ENCODE measurements at places on chromosomes 16 and 17.
A peak's percentile ranks its signal among the peaks of the same experiment; 100 is the strongest.

DNA sequence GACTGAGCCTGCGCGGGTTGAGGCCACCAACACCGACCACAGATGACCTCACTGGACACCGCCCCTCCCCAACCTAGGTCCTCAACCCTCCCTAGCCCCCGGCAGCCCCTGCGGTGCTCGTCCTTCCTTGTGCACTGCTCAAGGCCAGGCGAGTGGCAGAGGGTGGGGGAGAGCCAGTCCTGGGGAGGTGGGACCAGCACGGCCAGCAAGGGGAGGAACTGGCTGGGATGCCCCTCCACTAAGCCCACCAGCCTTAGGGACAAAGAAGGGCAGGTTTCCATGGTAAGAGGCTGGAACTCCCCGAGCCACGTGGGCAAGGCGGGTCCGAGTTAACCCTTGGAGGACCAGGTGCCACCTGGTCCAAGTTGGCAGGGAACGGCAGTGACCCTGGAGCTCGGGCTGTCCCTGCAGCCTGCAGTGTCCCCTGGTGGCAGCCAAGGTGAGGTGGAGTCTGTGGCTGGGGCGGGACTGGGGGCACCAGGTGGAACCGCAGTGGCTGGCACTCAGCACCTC lies 9.2 kb downstream of the FSCN2 start:
- no peak for DNase-seq

- DNase-seq = no peak
These were observed 56.1 kb downstream of the IGF2BP1 start for GRCh38 chr17:49053171-49053829.

GRCh38 chr16:80500961-80501525 lies 39.8 kb upstream of the DYNLRB2 start:
- DNase-seq = no peak

GRCh38 chr17:27495460-27495859 lies 39.2 kb downstream of the KSR1 start:
- DNase-seq = no peak

DNA sequence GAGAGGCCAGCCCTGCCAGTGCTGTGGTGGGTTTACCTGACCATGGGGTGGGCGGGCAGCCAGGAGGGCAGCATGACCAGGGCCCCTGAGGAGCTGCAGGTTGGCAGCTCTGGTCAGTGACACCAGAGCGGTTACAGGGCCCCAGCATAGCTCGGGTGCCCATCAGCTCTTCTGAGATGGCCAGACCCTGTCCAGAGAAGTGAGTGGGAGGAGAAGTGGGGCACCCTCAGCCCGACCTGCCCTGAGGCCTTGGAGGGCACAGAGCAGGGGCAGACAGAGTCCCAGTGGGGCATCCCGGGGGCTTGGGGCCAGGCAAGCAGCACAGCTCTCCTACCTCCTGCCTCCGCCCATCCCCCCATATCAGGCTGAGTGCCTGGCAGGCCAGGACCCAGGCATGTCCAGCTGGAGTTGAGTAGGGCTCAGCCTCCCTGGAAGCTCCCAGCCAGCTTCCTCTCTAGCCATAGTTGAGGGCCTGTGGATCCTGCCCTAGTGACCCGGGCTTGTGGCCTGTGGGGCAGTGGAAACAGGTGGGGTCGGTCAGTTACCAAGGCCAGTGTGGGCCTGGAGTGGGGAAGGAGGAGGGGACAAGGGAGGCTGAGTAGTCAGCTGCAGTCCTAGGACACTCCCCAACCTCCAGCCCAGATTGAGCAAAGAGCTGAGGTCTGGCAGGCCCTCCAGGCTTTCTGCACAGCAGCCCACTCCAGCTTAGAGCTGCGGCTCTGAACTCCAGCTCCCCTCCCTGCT lies 83.5 kb downstream of the AMFR start:
- DNase-seq = no peak

- DNase-seq = peak; percentile 24
These were observed 31.5 kb downstream of the SIAH1 start for GRCh38 chr16:48353565-48354163.

DNA sequence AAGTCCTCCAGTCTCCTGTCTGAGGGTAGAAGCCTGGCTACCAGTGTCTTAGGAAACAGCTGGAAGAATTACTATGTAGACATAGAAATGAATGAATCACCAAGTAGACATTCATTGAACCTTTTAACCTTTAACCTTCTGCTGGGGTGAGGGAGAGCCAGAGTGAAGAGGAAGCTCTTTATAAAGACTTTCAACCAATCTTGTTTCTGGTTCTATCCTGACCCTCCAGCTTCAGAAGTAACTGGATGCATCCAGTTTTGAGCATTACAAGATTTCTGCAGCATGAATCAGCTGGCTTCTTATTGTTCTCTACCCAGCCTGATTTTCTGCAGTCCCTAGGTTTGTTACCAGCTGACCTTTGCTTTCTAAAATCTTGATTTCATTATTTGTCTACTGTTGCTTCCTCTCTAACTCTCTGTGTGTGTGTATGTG lies 8.5 kb downstream of the TEKT1 start:
- DNase-seq = no peak

- no peak for DNase-seq
These were observed 32.6 kb downstream of the COPZ2 start for GRCh38 chr17:48004983-48005382.

DNA sequence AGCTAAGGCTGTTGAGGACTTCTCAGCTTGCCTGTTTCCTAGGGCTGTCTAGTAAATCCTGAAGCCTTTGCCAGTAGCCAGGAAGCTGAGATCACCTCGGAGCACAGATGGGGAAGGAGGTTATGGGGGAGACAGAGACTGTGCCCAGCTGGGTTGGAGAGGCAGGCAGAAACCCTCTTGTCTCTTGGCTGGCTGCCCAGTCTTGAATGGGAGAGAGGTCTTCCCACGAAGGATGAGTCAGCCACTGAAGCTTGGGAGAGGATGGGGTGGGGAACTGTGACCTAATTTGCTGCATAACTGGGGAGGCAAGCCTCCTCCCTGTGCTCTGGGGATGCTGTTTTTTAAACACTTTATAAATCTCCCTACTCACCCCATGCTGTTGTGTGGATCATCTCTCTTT lies 69.8 kb downstream of the SHISA9 start:
- no peak for DNase-seq

GRCh38 chr16:81004646-81005353 lies 1.9 kb downstream of the CMC2 start:
- DNase-seq = no peak

GRCh38 chr16:57800200-57801097 lies 1.8 kb downstream of the KIFC3 start:
- no peak for DNase-seq

GRCh38 chr16:68786685-68787418 lies 49.8 kb downstream of the CDH1 start:
- DNase-seq = no peak

DNA sequence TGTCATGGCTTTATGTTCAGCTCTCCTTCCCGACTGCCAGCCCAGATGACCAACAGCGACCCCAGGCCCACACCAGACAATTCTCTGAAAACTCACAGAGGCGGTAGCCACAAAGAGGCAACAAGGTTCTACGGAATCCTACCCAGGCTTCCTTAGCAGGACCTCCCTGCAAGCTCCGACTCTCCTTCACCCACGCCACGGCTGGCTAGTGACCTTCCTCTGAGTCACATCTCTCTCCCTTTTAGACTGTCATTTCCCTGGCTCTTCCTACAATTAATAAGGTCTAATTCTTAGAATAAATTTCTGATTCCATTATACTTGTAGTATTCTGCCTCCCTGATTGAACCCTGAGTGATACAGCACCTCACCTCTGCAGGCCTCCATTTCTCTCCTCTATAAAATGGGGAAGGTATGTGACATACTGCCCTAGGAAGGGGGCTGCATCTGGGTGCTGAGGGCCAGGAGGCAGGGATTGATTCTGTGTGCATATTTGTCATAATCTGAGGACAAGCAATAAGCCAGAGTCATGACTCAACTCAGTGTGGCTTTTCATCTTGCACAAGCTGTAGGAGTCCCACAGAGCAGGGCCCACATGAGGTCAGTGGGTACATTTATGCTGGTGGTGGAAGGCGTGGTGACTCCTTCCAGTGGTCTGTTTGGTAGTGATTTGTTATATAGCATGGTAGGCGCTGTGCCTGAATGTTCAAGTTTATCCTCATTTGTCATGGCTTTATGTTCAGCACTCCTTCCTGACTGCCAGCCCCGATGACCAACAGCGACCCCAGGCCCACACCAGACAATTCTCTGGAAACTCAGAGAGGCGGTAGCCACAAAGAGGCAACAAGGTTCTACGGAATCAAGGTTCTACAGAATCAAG lies 46.2 kb downstream of the SMPD3 start:
- no peak for DNase-seq

DNA sequence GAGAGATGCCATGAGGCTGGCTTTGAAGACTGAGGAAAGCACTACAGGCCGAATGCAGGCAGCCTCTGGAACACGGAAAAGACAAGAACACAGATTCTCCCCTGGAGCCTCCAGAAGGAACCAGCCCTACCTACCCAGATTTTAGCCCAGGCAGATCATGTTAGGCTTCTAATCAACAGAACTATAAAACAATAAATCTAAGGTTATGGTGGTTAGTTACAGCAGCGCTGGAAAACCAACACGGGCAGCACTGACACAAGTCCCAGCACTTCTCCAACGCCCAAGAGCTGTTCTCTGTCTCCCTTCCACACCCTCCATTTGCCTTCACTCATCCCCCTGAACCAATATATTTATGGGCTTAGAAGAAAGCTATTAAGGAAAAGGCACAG lies 7.5 kb downstream of the ANKRD11 start:
- DNase-seq = no peak

DNA sequence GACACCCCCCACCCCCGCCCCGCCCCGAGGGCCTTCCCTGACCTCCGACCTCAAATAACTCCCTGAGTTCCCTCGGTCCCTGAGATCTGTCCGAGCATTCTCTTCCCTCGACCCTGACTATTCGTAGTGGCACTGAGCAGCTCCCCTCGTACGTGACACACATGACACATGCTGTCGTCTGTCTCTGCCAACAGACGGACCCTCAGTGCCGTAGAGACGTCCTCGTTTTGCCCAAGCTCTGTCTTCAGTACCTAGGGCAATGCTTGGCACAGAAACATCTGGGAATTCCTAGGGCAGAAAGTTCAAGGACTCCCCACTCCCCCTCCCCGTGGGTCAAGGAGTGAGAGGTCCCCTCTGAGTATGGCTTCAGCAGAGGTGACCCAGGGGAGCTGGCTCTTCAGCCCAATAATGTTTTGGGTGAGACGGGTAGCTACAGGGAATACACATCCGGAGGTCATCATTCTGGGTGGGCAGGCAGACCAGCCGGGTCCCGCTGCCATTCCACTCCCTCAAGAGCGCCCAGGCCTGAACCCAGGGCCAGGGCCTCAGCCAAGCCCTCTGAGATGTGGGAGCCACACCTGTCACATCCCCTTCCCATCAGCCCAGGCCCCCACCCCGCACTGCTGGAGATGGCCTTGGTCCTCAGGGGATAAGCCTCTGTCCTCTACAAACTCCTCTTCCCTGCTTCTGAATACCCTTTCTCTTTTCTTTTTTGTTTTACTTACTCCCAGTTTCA lies 671 bp upstream of the FADS6 start:
- no peak for DNase-seq

DNA sequence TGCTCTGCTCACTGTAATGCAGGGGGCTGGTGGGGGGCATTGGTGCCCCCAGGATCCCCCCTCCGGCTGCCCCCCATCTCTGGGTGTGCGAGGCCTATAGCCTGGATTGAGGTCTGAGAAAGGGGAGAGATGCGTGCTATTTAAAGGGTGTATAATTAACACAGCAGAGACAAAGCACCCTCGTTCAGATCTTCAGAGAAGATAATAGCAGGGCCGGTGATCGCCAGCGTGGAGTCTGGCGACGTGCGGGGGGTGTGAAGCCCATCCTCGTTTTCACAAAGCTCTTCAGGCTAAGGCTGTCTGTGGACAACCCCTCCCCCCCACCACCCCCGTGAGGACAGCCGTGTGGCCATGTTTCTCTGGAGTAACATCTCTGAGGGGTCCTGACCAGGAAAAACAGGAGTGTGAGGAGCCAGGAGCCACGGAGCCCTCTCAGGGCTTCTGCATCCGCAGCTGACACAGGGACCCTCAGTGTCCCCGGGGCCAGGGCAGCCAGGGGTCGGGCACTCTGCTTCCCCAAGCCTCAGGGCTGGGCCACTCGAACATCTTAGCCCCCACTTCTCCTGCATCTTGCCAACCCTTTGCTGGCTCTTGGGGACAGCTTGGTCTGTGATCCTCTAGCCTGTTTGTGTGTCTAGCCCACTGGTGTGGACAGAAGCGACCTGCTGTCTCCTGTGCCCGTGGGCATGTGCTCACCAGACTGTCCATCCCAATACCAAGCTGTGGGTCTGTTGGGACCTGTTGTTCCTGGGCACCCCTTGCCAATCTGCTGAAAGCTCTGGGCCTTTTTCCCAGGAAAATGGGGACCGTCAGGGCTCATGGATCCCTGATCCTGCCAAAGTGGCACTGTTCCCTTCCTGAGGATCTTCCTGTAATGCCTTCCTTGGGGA lies 58.9 kb downstream of the BAIAP2 start:
- DNase-seq = no peak

DNA sequence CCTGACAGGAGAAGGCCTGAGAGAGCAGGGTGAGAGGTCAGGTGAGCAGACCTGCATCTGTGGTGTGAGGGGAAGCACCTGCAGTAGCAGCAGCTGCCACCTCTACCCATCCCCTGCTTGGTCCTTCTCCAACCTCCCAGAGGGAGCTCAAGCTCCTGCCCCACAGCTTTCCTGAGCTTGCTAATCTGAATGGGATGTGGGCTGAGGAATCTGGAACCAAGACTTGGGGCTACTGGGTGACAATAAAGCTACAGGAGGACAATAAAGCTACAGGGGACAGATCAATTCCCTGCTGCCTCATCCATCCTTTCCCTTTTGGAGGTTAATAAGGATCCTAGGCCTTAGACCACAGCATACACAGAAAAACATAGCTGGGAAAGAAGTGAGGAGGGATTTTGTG lies 4.9 kb upstream of the TBX4 start:
- DNase-seq = no peak
